Right renal cortex interstitium (tissue), 3 donors: ENCODE measurements at places on chromosomes 6 and 20. TPM values are rescaled to one million over a fixed set of nuclear protein-coding genes. Genes with fewer than 3 reads are reported as not detected.

CST1 gene
- not detected for polyA plus RNA-seq

TSPYL1 gene
- polyA plus RNA-seq: 109 TPM

SAMHD1 gene
- polyA plus RNA-seq: 24.7 TPM

FOXF2 gene
- polyA plus RNA-seq: not detected

MYL9 gene
- 241 TPM for polyA plus RNA-seq

SCGN gene
- 0.35 TPM for polyA plus RNA-seq

ZC2HC1B gene
- not detected for polyA plus RNA-seq

TAP1 gene
- polyA plus RNA-seq: 12.5 TPM

LRRN4 gene
- 11.7 TPM for polyA plus RNA-seq

DNA sequence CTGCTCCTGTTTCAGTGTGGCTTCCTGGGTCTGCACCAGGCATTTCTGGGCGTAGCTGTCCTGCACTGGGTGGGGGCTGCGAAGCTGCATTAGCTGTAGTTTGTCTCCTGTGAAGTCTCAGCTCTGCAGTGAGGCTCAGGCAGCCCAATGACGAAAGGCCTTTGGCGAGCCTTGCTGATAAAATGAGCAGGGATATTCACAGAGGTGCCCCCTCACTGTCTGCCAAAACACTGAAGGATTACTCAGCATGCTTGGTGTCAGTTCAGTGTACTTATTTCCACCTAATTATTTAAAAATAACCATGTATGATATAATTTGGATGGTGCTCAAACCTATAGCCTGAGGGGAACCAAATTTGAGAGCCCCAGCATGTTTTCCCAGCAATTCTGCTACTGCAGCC lies 73.5 kb downstream of the ECT2L start:
- no peak for DNase-seq

DNA sequence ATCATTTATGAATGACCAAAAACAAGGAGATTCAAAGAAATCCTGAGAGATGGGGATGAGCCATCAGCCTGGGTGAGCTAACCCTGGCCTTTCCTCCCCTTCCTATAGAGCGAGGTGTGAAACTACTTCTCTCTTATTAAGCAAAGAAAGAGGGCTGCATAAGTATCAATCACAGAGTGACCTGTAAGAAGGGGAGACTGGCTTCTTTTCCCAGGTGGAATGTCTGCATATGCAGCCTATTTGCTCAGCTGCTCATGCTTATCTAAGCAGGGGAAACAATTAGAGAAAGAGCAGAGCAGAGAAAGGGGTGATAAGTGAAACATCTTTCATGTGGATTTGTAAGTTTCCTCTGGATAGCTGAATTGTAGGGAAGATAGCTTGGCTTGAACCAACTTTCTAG lies 160.0 kb downstream of the PKHD1 start:
- DNase-seq: no peak

- DNase-seq: no peak
These were observed 44.8 kb downstream of the PDE10A start for GRCh38 chr6:165618241-165618640.

DNA sequence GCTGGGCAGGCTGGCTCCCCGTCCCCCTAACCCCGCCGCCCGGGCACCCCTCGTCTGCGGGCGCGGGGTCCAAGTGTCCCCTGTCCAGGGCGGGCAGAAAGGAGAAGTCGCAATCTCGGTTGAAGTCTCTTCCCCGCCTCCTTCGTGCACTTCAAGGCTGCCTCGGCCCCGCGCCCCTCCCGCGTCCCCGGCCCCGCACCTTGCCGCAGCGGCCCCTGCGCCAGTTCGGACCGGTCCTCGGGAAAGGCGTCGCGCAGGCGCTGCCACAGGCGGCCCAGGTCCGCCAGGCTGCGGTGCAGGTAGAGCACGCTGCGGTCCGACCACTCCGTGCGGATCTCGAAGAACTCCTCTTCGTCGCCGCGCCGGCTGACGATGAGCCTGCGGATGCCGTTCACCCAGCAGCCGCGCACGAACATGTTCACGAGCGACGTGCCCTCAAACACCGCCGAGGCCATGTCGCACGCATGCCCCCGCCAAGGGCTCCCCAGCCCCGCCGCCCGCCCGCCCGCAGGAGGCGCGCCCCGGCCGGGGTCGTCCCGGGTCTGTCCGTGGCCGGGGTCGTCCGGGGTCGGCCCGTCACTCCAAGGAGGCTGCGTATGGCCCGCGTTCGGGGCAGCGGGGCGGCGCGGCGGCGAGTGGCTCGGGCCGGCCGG lies at the start of gene PXDC1:
TSS of gene PXDC1 (minus strand) at position 637 of the 653 bp plus-strand sequence. CDS start at position 455, 182 bp downstream.
- DNase-seq: no peak

GRCh38 chr6:14258695-14259593 lies 141.4 kb downstream of the CD83 start:
- DNase-seq: no peak

GRCh38 chr6:119174879-119175817 lies 96.7 kb upstream of the FAM184A start:
- no peak for DNase-seq

GRCh38 chr6:81486234-81486633 lies 266.2 kb downstream of the TENT5A start:
- DNase-seq: no peak

GRCh38 chr20:9185511-9185910 lies 116.6 kb downstream of the PLCB4 start:
- DNase-seq: no peak

DNA sequence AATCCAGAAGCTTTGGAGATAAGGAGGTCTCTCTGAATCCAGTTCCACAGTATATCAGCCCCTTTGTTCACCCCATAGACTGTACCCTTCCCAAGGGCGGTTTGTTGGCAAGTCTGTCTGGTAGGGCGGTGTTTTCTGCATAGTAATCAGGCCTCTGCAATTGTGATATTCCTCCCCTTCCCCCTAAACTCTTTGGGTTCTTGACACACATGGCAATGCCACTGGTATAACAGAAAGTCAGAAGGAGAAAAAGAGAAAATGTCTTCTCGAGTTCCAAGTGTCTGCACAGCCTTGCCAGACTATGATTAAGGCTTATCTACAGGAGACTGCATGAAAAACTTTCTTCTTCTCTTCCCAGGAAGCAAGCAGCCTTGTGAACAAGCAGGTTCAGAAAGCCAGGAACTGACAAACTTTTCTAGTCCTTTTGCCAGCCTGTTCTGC lies 45.6 kb downstream of the FOXO3 start:
- no peak for DNase-seq

DNA sequence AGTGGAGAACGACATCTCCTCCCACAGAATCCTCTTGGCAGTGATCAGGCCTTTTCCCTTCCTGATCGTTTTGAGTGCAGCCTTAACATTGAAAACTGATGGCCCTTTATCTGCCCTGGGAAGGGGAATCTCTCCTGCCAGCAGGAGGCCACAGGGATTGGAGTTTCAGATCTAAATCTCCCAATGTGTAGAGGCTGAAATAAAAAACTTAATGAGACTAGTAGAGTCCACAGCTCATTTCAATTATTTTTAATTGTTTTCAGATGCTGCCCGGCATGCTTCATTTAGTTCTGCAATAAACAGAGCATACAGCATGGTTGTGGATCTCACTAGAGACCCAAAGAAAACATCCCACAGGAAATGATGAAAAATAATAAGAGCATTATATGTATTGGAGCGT lies 662.2 kb upstream of the HS3ST5 start:
- DNase-seq: no peak

- DNase-seq: no peak
These were observed 21.3 kb downstream of the CTNNBL1 start for GRCh38 chr20:37714978-37715672.

DNA sequence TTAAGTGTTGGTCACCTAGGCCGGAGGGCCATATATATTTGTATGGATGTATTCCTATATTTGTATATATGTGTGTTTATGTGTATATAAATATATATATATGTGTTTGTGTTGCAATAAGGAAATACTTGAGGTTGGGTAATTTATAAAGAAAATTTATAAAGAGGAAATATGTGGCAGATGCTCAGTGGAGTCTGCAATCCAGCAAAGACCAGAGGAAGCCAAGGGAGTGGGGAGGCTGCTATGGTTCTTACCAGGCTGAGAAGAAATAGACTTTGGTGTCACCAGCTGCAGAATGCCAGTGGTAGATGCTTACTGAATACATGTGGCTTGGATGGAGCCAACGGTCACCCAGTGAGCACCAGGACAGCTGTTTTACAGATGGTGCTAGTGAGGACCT lies 97.4 kb upstream of the ELOVL5 start:
- DNase-seq: no peak

GRCh38 chr20:61347443-61347842 lies 95.4 kb downstream of the CDH4 start:
- no peak for DNase-seq

- no peak for DNase-seq
These were observed 32.5 kb downstream of the SRC start for GRCh38 chr20:37378420-37378784.

- DNase-seq: no peak
These were observed 4.5 kb downstream of the SUN5 start for GRCh38 chr20:32999603-33000250.

GRCh38 chr6:90484903-90485302 lies 102.0 kb downstream of the MAP3K7 start:
- DNase-seq: no peak
